ENCODE measurements at places on chromosomes 4 and X.

GRCh38 chr4:129403848-129404247 is 307.9 kb downstream of the C4orf33 start:
- DNase-seq, result no peak

GRCh38 chr4:24278693-24279092 is 305.7 kb downstream of the DHX15 start:
- DNase-seq, result no peak

DNA sequence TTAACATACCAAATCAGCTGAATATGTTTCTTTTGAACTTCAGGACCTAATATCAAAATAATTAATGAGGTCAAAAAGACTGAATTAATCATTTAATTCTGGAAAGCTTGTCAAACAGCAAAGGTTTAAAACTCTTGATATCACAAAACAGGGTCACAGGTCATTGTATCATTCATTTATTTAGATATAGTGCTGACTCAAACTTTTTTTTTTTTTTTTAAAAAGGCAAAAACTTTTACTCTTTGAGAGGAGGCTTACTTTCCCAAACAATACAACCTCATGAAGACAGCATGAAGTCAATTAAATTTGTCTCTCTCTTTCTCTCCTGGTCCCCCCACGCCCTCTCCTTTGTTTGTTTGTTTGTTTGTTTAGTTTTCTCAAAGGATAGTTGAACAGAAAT is 15.6 kb upstream of the GPR78 start:
- no peak for DNase-seq

GRCh38 chrX:118182025-118182424 is 65.4 kb upstream of the KLHL13 start:
- DNase-seq, result no peak

- DNase-seq, result peak; percentile 66
Observed at GRCh38 chr4:184268584-184269160, 51.0 kb upstream of the ENPP6 start.

DNA sequence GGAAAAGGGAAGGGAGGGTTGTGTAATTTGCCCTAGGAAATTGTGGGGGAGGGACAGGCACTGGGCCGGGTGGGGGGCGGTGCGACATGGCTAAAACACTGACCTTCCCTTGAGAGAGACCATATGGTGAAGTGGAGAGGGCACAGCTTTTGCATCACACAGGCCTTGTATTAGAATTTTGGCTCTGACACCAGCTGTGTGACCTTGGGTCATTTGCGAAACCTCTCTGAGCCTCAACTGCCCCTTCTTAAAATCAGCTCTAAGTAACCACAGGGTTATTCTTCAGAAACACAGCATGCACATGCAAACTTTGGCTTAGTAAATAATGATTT is 25.8 kb downstream of the PDGFRA start:
- DNase-seq, result no peak

GRCh38 chr4:10787365-10787764 is 102.8 kb upstream of the CLNK start:
- DNase-seq, result no peak

DNA sequence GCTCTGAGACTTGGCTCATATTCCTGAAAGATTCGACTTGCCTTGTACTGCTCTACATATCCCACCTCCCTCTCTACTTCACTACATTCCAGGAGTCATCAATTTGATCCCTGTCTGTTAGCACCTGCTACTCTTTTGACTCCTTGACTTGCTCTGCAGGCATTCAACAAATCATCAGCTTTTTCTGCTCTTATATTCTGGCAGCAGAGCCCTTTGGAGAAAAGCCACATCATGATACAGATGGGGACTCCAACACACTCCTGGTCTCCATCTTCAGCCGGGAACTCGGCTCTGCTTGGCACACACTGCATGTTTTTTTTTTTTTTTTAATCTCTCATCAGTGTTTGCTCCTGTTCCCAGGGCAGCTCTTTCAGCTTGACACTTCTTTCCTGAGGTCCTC is 293.2 kb upstream of the LCORL start:
- DNase-seq, result no peak

DNA sequence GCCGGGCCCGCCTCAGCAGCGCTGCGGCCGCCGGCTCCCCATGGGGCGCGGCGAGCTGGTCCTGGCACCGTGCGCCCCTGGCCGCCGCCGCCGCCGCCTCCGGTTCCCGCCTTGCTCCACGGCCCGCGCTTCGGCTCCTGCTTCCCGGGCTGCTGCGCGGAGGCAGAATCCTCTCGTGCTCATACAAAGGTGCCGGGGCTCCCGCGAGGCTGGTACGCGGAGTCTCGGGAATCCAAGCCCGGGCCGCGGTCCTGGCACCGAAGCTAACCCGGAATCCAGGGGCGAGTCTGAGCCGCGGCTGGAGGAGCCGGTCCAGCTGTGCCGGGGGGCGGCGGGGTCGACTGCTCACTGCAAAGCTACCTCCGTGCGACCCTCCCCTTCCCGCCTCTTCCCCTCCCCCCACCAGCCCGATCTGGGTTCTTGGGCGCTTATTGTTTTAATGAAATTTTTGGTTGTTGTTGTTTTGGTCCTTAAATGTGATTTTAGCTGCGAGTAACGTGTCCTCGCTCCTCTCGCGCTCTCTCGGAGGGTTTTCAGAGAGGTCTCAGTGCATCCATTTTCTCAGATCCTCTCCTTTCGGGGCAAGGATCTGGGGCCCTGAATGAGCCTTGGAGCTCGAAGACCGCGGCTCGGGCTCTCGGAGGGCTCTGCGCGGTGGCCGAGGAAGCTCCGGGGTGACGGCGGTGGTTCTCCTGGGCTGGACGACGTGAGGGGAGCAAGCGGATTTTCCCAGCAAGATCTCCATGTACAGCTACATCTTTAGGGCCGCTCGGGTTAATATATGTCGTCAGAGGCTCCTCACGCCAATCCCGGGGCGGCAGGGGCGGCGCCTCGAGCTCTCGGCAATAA is at the start of gene HAND2:
Gene HAND2, minus strand, starts transcription at position 753 of the 849 bp plus-strand sequence. CDS start 940 bp downstream, outside the sequence.
- DNase-seq, result no peak

DNA sequence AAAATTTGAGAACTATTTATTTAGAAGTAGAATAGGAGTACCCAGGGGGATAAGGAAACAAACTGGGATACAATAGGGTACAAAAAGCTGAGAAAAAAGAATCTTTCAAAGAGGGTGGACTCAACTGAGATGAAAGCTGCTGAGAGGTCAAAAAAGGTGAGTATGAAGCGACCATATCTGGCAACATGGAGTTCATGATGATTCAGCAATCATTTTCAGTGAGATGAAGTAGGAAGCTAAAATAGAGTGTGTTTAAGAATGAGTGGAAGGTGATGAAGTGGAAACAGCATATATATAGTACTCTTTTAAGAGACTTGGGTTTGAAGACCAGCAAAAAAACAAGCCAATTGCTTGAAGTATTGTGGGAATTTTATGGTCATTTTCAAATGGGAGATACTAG is 72.0 kb upstream of the IL13RA2 start:
- no peak for DNase-seq

DNA sequence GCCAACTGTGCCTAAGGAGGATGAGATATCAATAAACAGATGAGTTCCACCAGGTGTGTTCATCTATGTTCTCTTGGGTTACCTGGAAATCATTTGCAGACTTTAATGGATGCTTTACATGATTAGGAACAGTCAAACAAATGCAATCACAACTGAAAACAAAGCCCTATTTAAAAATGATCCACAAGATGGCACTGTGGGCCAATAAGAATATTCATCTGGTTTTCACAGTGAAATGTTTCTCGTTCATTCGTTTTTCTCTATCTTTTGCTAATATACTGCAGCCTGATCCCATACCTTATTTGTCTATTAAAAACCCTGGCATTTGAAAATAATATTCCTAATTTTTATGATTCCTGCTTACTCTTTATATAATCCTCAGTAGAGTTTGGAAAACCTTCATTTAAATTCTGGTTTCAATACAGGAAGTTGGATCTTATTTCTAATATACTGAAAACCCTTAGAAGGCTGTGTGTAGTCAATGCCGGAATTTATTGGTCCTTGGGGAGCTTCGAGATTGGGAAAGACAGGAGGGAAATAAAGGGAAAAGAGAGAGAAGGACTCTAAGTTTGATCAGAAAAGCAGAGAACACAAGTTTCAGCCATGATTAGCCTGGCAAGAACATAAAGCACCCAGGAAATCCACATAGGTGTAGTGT is 63.8 kb upstream of the TAPT1 start:
- DNase-seq, result peak; percentile 28

GRCh38 chrX:25536307-25536970 is 520.7 kb upstream of the ARX start:
- DNase-seq, result no peak

DNA sequence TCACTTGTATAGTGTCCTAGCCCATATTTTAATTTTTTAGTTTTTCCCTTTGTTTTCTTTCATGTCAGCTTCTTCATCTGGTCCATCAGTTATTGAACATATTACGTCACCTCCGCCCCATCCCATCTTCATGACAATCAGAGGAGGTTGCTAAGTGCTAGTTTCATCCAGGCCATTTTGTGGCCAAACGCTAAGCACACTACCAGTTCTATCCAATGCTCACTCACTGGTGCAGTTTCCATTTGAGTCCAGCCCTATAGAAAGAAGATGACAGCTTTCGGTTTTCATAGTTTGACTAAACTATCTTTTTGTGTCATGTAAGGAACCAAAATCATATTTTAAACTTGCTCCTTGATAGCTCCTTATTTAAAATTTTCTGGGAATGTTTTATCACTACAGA is 304.2 kb downstream of the TENM3 start:
- DNase-seq, result peak; percentile 85

DNA sequence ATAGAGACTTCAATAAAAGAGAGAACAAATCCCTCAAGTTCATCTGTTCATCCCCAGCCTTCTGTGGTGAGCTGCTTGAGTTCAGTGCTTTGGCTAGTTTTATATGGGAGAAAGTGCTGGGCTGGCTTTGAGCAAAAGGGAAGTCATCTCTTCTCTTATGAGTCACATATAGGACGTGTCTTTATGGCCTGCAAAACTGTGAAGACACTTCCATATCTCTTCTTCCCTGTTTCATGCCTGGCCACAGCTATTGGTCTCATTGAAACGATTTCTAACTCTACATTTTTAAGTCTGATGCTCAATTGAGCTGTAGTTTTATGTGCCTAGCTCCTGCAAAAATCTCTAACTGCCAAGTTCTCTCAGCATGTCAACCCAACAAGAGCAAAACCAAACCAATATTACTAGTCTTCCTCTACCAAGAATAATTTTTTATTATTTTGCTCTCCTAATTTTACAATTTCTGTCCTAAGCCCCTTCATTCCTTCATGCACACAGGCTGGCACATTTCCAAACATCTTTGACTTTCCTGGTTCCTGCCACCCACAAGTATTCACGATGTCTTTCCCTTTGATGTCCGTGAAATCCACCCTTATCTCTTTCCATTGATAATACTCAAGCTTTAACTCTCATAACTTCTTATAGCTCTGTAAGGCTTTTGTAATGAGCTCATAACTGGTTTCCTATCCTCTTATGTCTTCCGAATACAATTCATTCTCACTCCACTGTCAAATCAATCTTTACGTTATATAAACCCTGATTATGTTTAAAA is 165.3 kb downstream of the BTC start:
- peak; percentile 7 for DNase-seq

DNA sequence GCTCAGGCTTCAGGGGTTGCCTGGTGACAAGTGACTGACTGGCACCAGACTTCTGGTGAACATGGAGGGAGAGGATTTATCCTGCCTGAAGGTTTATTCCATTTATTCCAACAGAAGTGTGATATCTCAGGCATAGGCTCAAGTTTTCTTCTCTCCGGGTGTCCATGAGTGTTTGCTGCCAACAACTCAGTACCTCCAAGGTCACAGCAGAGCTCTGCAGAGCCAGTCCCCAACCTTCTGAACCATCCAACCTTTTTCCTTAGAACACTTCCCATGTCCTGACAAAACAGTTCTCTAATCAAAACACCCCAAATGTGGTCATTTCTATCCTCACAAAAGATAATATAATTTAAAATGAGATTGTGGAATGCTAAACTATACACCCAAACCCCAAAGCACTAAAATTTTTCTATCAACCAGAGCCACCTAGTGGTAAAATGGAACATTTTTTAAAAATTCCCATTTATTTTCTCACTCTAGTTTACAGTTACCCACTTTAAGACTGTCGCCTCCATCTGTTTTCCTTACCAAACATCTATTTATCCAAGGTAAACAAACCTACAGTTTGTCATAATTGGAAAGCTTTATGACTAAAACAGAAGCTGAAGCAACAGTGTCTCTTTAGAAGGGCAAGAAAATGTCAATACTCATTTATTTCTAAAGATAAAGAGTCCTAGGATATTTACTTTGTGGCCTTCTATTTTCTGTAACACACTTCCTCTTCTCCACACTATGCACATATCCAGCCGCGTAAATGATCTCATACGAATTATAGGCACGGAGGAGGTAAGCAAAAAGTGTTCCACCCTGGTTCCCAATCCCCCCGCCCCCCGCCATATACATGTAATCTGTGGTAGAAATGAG is 39.5 kb downstream of the TMEM154 start:
- DNase-seq, result no peak

GRCh38 chr4:140220058-140220457 is 66.1 kb upstream of the MAML3 start:
- DNase-seq, result no peak

GRCh38 chr4:171812333-171812664 is 905 bp upstream of the GALNTL6 start:
- DNase-seq, result no peak

GRCh38 chr4:24607334-24607733 is 23.0 kb upstream of the DHX15 start:
- DNase-seq, result no peak

DNA sequence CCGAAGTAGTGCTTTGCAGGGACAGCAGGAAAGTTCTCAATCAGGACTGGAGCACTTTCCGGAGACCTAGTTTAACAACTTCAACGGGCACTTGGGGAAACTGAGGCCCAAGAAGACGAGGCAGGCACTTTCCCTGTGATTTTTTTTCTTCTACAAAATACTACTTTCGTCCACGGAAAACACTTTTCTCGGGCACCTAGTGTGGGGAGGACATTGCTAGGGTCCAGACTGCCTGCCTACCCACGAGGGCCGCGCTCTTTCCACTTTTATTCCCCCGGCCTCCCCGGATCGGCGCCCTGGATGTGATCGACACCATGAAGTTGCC is 125.4 kb upstream of the CXorf66 start:
- DNase-seq, result no peak

- no peak for DNase-seq
Observed at GRCh38 chr4:149223659-149224058, 592.0 kb downstream of the IQCM start.

DNA sequence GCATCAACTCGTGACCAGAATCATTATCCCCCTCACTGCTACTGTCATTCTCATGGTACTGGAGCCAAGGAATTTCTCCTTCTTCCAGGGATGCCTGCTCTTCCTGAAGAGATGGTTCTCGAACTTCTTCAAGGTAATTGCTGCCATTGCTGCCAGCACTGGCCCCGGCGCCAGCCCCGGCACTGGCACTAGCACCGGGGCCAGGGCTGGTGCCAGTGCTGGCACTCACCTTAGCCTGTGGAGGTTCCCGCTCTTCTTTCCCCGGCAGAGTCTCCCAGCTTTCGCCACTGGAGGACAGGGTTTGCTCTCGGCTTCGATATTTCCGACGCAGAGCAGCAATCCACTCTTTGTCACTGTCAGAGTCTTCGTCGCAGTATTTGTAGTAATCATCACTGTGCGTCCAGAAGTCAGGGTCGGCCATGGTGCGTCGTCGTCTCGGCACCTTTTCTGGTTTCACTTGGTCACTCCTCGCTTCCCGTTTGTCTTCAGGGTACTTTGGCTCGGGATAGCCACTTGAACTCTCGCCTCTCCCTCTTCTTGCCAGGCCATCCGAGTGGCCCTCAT is 3.4 kb downstream of the PJA1 start:
- DNase-seq, result no peak

GRCh38 chr4:185809121-185809520 is 2.9 kb downstream of the SORBS2 start:
- DNase-seq, result no peak

- peak; percentile 50 for DNase-seq
Observed at GRCh38 chr4:185201977-185202962, 1.5 kb downstream of the CFAP97 start.

- no peak for DNase-seq
Observed at GRCh38 chr4:108042927-108043326, 53.2 kb downstream of the HADH start.
